RPMI8226 (cell line): ENCODE measurements at places on chromosomes 5 and 9.

- no peak for DNase-seq
Observed at GRCh38 chr5:55418994-55419968, 111.5 kb downstream of the MTREX start.

DNA sequence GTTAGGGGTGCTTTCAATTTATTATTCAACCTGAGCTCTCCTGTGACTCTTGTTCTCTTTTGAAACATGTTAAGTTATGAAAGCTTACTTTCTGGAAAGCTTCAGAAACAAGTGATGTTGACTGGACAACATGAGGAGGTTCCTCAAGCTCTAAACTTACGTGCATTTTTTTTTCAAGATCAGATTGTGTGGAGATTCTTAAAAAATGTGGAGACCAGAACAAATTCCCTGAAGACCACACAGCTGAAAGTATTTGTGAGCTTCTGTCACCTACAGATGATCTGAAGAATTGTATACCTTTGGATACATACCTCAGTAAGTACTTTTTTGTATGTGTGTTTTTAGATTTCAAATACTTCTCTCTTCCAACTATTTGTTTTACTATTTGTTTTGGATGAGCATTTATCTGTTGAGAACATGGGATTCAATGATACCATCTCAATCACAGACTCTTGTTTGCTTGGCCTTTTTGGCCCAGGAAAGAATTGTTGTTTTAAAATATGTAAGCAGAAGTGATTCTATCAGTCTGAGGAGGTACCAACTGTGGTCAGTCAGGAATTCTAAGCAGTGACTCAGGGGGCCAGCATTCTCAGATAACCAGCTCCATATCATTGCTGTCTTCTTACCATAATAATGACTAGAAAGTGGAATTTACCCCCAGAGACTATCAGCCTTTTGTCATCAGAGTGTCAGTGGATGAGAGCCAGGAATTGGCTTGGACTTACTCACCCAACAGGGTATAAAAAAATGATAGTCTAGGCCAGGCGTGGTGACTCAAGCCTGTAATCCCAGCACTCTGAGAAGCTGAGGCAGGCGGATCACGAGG is 34.4 kb upstream of the GLIPR2 start:
- no peak for DNase-seq

DNA sequence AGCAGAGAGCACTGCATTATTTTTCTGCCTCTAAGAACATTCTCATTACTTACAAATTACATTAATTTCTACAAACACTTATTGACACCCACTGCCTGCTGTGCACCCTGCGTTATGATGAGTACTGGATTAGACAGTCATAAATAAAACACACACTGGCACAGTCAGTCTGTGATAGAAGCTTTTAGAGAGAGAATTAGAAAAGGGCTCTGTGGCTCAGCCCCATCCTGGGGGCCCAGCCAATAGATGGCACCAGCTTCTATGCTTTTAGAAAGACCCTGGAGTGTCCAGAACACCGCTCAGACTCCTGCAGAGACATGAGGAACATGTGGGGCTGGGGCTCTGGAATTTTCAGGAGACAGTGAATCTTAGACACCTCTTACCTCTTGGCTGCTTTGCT is 61.0 kb upstream of the RAPGEF1 start:
- no peak for DNase-seq

DNA sequence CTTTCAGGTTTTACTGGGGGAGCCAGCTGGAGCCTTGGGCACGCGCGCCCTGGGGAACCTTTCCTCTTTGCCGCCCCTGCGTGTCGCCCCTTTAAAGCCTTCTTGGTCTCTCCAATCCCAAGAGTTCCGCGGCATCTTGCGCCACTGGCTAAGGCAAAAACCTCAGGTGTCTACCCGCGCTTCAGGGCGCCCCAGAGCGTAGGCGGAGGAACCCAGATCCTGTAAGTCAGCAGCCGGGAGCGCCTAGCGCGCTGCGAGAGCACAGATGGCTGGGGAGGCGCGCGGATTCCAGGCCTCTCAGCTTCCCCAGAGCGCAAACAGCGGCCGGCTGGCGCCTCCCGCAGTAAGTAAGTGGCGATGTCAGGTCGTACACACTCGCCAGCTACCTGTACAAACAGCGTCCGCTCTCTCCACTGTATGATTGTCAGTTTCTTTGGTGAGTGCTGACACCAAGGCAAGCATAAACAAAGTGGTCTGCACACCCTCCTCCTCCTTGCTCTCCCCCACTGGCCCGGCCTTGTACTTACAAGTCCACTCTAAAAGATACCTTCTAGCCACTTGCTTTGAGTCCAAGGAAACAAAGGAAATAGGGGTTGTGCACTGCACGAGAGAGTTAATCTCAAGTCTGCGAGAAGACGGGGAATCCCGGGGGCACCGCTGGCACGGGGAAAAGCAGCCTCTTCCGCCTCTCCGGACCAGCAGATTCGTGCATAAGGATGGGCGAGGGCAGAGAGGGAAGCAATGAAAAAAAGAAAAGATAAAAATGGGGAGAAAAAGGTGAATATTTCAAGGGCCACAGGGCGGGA is 2.9 kb downstream of the HTR1A start:
- no peak for DNase-seq

DNA sequence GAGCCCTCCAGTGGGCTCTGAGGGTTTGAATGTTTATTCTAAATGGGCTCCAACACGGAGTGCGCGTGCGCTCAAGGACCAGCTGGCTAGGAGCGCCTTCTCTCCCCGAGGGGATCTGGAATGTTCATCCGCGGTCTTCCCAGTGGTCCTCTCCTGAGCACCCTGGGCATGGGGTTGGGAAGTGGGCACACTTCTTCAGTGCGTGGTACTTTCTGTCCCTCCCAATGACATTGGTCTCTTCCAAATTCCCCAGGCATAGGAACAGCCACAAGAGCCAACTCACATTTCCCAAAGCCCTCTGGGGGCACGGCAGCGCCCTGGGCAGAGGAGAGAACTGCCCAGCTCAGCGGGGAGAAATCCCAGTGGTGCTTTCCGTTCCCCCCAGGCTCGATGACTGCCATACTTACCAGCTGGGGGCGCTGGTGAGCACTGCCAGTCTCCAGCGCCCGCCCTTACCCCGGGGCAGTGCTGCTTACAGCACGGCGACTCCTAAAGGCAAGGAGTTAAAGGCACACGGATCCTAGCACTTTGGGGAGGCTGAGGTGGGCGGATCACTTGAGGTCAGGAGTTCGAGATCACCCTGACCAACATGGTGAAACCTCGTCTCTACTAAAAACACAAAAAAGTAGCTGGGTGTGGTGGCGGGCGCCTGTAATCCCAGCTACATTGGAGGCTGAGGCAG is 29.9 kb upstream of the OBP2B start:
- DNase-seq = peak; percentile 79

DNA sequence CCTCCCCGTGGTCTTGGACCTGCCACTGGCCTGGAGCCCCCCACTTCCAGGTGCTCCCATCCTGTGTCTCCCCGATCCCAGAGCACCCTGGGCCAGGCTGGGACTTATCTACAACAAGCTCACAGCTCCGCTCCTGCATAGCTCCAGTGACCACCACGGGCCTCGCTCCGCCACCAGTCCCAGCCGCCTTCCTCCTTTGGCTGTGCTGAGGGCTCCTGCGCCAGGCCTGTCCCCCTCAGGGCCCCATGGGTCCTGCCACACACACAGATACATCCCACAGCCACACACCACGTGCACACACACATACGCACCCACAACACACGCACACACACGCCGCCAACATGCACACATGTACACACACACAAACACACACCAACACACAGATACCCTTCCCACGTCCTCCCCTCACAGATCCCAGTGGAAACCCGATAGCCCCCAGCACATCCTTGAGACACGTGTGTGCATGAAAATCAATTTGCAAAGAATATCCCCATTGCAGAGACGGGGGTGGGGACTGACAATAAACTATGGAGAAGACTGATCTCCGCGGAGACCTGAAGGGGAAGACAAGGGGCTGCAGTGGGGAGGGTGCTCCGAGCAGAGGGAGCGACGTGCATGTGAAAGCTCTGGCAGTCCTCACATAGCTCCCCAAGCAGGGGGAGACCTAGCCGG is 18.5 kb upstream of the LAMC3 start:
- no peak for DNase-seq
